ENCODE measurements at places on chromosomes 4 and X.

GRCh38 chr4:104905546-104905945, 241.1 kb upstream of the TET2 start:
- no peak for DNase-seq

DNA sequence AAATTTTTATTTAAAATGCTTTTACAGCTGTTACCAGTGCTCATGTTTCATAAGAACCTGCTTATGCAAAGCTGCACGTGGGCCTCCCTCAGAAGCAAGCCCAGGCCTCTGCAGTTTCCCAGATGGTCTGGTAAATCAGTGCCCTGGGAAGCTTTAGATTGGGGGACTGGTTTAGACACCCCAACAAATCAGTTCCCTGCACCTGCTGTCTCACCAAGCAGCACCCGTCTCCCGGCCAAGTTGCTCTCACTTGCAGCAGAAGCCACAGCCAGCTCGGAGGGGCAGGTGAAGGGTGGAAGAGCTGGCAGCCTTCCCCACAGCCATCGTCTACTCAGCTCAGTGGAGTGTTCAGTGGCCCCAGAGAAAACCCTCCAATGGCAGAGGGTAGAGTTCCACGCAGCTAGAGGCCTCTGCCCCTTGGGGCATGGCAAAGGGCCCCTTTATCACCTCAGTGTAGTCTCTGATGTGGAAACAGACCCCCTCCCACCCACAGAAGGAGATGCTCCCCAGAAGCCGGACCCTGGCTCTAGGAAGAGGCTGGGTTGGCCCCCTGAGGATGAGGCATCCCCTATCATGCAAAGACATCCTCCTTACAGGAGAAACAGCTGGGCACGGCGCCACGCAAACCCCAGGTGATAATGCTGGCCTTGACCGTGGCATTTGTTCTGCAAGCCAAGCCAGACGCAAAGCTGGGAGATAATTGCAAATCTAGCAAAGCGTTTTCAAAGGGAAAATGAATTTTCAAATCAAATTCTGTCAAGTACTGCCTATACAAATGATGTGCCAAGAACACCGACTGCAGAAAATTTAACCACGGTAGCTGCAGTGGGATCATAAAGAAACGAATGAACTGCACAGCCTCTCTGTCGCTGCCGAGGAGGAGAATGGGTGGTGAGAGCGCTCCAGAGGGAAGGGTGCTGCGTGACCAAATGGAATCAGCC, 51.9 kb downstream of the ZFYVE28 start:
- DNase-seq: no peak

DNA sequence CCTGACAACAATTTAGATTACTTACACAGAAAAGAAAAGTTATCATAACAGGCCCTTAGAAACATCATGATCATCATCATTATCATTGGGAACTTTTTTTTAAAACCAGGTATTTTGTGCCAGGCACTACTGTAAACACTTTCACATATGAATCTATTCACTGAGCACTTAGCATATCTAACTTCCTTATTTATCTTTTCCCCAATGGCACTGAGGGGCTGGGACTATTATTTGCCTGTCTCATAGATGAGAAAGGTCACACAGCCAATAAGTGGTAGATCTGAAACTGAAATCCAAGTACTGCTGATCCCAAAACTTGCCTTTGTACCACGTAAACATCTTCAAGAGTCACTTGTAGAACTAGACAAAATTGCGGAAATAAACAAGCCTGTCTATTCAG, 184.2 kb upstream of the RBPJ start:
- DNase-seq: no peak

- no peak for DNase-seq
Observed at GRCh38 chr4:188976644-188977115, 837.4 kb downstream of the TRIML1 start.

GRCh38 chr4:148814030-148814429, 371.8 kb upstream of the NR3C2 start:
- DNase-seq: no peak

GRCh38 chrX:16718824-16719333, 533 bp upstream of the SYAP1 start:
- no peak for DNase-seq

GRCh38 chr4:158395889-158396288, 125.8 kb upstream of the RXFP1 start:
- DNase-seq: no peak

- DNase-seq: no peak
Observed at GRCh38 chr4:134465417-134465816, 263.8 kb upstream of the PABPC4L start.

DNA sequence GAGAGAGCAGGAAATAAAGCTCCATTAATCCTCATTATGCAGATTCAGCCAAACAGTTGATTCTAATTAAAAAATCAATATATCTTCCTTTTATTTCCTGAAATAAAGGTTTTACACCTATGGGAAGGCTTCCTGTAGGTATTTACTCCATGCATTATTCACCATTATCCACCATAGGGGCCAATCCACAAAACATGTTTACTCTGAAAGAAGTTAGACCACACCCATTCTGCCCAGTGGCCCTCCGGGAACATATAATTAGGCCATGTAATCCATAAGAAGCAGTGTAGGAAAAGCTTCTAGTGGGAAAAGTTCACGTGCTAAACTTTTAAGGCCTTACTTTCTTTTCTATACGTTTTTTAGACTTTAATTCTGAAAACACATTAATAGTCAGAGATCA, 57.7 kb downstream of the SAT1 start:
- no peak for DNase-seq

GRCh38 chr4:159871141-159871540, 768.3 kb downstream of the RAPGEF2 start:
- no peak for DNase-seq

DNA sequence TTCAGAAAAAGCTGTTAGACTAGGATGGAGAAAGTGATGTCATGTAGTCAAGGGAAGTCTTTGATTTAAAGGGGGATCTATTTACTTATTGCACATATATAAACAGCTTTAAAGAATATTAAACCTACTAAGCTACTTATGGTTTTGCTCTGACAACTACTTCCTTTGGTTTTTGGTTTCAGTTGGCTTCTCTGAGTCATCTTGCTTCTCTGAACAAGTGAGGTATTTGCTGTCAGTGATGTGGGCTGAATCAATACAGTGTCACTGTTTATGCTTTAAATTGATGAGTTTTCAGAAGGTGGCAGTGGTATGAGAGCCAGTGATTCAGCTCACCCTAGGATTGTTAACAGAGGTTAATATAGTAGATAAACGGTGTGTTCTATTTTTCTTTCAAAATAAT, 75.1 kb downstream of the CEP44 start:
- DNase-seq: no peak

DNA sequence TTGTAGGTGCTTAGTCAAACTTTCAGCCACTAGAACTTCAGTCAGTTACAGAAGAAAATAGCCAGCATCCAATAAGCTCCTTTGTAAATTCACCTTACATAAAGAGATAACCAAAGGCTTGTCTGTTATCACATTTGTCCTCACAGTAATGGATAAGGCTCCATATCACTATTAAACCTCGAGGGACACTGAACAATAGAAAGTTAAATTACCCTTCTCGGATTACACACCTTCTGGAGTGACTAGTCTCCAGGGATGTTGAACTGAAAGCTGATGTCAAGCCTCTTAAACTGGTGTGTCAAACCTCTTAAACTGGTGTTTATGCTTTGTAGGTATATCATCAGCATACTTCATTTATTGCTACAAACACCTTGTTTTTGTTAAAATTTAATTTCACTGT, 639.0 kb downstream of the CENPC start:
- no peak for DNase-seq

DNA sequence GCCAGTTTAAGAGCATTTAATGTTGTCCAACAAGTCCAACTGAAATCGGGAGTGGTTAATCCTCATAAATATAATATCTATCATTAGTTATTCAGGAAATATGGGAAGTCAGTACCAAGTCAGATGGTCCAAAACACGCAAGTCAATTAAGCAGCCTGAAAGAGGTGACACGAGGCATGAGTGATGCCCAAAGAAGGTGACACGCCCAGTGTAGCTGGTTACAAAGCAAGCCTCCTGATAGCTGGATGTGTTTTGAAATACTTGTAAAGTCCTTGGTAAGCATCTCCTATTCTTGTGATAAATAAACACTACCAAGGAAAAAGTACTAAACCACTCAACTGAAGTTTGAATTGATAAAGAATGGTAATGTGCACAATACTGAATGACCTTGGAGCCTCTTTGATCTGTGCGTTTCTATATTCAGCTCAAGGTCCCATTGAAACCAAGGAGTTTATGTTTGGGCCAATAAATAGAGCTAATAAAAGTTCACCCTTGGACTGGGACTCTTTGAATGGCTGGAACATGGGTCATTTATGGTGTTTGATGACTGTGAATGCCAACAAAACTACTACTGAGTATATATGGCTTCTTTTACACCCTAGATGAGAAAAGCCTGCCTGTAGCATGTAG, 93.2 kb upstream of the KLF3 start:
- DNase-seq: no peak

DNA sequence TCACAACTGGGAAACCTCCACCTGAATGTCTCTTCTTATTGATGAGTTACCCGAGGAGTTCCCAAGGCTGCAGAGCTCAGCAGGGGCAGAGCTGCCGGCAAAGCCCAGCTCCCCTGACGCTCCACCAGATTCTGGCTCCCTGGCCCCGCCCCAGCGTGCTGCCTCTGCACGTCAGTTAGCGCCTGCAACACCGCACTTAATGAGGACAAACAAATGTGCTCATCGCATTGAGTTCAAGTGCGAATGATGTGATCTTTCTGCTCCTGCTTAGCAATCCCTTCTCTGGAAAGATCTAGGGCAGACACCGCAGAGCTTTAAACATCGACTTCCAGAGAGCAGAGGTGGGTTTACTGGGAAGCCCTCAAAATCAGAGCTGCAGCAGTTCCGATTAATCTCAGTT, 55.5 kb upstream of the FBXW7 start:
- DNase-seq: peak; percentile 16

DNA sequence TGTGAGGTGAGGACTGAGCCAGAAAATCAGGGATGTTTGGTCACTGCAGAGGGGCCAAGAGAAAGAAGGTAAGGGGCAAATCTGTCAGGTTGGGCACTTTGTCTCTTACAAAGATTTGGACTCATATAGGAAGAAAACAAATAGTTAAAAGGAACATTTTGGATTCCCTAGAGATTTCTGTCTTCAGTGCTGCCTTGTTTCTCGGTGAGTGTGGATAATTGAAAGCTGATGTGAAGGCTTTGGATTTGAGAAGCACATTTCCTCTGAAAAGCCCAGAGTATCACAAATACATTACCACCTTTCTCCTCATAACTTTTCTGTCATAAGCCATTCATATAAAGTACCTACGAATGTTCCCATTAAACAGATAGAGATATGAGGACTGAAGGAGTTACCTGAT, 107.5 kb downstream of the ATG4A start:
- no peak for DNase-seq

GRCh38 chr4:119130365-119131065, 5.1 kb upstream of the MYOZ2 start:
- DNase-seq: no peak

- DNase-seq: no peak
Observed at GRCh38 chr4:18041114-18041513, 19.6 kb upstream of the LCORL start.

- DNase-seq: no peak
Observed at GRCh38 chr4:135497563-135498152, 1296.1 kb upstream of the PABPC4L start.
